ENCODE measurements at places on chromosomes 1 and 21. TPM values are rescaled to one million over a fixed set of nuclear protein-coding genes. Genes with fewer than 3 reads are reported as not detected.

The LCE1E gene
- not detected for total RNA-seq

The LCE3A gene
- total RNA-seq, result not detected

The SLC25A33 gene
- total RNA-seq, result 3.9 TPM

The GBP6 gene
- total RNA-seq, result 0.68 TPM

The MSH4 gene
- total RNA-seq, result 0.65 TPM

The PRSS38 gene
- not detected for total RNA-seq

The BRINP3 gene
- total RNA-seq, result 2.1 TPM

The COL8A2 gene
- total RNA-seq, result 24.4 TPM

The SUSD4 gene
- 3.7 TPM for total RNA-seq

The CGN gene
- total RNA-seq, result 52.9 TPM

The UBE2J2 gene
- total RNA-seq, result 49.9 TPM

The OR6K3 gene
- 2.2 TPM for total RNA-seq

The ADAMTSL4 gene
- 164 TPM for total RNA-seq

The TRIM63 gene
- 0.53 TPM for total RNA-seq

The SLC30A2 gene
- not detected for total RNA-seq

The CXADR gene
- 26.6 TPM for total RNA-seq

The EPHX1 gene
- 233 TPM for total RNA-seq

DNA sequence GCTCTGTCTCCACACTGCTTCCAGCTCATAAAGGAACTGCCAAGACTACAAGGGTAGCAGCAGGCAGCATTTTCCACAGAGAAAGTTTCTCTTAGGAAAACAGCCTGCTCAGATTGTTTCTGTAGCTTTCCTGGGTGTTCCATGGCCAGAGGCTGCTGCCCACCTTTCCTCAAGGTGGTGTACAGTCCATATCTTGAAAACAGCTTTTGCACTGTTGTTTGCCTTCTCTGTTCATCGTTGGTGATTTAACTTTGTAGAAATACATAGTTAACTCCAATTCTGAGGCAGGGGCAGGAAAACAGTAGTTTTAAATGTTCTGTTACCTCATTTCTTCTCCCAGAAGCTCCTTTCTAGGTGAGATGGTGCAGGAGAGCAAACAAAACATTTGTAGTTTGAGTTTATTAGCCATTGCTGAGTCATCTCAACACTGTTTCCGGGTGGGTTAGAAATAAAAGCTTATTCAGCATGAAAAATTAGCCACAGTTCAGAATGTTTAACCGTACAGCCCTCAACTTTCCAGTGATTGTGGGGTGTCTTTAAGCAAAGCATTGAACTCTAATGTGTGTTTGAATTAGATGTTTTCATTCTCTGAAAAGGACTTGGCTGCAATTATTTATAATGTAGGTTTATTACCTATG lies 41.7 kb downstream of the DIP2A start:
- DNase-seq, result no peak

DNA sequence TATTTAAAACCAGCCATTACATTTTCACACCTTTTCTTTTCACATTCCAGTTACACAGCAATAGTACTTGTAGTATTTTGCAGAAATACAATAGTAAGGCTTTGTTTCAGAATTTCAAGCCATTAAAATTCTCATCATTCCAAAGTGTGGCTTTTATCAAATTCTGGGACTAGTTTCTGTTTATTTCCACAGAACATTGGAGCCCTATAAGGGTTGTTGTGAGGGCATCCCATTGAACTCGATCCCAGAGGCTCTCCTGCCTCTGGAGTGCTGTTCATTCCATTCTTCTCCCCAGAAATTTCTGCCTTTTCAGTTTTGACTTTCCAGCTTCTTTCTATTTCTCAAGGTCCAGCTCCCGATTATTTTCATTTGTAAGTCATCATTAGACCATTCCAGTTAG lies 645.5 kb downstream of the ADGRL2 start:
- DNase-seq, result no peak

DNA sequence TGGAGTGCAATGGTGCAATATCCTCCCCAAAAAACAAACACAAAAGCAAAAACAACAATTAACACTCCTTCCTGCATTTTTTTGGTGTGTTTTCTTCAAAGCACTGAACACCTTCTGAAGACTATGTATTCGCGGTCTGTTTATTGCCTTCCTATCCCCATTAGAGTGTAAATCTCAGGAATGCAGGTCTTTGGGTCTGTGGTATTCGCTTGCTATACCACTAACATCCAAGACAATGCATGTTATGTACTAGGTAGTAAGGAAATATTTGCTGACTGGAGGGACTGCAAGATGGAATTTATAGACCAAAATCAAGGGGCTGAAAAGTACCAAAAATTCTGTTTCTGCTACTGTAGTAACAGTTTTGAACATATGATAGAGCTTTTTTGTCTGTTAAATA lies 299.4 kb downstream of the RYR2 start:
- no peak for DNase-seq

DNA sequence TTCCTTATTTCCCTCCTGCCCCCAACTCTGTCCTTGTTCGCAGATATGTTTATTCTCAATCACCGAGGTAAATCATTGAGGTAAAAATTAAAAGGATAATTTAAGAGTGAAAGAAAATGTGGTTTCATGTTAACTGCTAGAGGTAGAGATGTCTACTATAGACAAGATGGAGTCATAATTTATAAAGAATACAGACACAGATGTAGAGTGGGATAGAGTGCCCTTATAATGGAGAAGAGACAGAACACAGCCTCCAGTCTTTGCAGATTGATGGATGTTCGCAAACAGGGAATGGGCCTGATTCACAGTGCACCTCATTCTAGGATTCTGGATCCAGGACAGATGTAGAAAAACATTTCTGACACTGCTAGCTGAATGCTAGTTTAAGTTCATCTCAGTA lies 139.1 kb upstream of the SERTAD4 start:
- DNase-seq, result no peak

- peak; percentile 61 for DNase-seq
These were observed 162.3 kb upstream of the ARHGEF16 start for GRCh38 chr1:3292051-3292722.

GRCh38 chr1:108708691-108709660 lies 3.7 kb upstream of the FNDC7 start:
- peak; percentile 52 for DNase-seq

DNA sequence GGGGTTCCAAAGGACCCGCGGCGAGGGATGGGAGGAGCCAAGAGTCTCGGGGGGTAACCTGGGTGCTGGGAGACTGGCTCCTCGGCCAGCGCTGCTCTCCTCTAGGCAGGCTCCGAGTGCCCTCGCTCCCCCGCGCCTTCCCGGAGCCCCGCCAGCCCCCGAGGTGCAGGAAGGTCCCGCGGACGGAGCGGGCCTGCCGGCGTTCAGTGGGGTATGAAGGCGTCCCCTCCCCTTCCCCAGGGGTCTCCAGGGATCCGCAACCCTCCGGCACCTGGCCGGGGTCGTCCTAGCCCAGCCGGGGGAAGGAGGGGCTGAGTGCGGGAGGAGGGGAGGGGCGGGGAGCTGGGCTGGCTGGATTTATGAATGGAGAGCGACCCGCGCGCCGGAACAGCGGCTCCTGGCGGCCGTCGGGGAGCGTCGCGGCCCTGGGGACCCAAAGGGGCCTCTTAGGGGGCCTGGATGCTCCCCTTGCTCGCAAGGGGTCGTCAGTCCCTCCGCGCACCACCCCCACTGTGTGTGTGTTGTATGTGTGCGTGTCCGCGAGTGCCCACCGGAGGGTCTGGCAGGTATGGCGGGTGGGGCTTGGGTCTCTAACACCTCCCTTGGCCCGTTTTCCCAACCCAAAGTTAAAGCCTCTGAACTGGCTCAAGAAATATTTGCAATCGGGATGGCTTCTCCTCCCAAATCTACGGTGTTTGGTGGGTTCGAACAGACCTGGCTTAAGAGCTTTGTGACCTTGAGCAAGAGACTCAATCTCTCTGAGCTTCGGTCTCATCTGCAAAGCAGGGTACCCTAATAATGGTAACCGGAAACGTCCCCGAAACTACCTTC lies 642 bp downstream of the HCRTR1 start:
- DNase-seq, result peak; percentile 64

GRCh38 chr21:46557469-46557868 lies 47.4 kb downstream of the S100B start:
- DNase-seq, result peak; percentile 29

GRCh38 chr1:229111703-229112319 lies 159.1 kb upstream of the RAB4A start:
- no peak for DNase-seq

DNA sequence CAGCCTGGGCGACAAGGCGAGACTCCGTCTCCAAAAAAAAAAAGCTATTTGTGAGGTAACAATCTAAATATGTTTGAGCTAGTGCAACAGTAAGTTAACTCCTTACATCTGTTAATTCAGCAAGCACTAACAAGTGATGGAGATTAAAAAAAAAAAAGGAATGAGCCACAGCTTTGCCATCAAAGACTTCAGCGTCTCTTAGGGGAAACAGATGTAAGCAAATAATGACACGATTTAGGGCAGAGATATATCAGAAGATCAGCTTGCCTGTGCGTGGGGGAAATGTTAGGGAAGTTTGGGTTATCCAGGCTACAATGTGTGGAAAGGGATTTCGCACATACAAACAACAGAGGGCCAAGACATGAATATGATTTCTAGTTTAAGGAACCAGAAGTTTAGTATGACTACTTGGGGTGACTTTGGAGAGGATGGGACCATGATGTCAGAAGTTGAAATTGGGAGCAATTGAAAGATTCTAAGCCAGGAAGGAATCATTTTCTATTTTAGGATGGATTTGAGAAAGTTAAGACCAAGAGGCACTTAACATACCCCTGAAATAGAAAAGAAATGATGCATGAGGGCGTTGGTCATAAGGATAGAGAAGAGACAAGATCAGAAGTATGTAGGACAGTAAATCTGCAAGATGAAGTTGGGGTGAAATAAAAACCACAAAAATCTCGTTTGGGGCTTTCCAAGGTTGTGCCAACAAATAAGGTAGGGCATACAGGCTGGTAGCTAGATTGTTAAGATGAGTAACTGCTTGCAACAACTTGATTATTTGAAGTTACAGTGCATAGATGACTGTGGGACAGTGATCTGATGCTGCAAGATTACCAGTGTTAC lies 2.4 kb upstream of the BRWD1 start:
- DNase-seq, result no peak

DNA sequence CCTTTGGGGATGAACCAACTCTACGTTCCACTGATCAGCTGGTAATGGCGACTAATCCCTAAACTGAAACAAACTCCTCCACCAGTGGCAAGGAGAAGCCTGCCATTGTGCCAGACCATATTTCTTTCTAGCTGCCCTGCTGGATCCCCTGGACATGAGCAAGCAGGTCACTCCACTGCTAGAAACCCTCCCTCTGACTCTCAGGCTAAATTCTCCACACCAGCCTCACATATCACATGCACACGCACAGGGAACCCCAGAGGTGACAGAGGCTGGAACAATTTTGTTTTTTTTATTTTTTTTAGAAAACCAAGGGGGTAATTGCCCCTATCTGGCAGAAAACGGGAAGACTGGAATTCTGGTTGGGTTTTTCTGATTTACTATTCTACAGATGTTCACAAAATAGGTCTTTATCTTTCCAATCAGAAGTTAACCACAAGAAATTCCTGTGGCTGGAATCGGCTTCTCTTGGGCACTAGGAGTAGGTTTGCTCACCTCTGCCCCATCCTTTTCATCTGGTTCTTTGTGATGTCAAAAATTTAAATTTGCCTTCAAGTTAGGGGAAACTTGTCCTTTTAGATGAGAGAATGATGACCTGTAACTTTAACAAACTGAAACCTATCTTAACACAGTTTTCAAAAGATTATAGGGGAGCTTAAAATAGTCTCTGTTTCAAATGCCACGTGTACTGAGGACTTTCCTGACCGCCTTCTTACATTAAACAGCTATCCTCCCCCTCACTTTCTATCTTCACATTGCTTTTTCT lies 258.1 kb downstream of the SDCCAG8 start:
- no peak for DNase-seq

GRCh38 chr1:34166191-34166624 lies 1.2 kb upstream of the CSMD2 start:
- no peak for DNase-seq

DNA sequence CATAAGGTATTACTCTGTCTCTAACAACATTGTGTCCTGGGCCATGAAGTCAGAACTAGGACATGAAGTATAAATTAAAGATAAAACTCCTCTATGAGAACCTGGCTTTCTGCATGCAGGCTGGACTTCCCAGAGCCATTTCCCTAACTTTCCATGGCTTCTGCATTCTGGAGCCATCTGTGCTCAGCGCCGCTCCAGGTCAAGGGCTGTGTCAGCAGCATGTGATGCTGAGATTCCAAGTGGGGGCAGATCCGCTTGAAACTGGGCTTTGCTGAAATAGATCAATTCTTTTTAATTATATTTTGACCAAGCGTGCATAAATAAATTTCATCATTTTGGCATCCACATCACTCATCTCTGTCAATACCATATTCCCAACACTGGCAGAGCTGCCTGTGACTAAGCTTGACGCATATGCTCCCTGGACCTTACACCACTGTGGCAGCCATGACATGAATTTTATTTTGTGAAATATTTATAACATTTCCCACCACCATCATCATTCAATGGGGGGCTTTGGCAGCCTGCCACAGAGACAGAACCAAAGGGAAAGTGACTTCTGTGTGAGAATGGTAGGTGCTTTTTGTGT lies 110.4 kb upstream of the KCNK1 start:
- no peak for DNase-seq

DNA sequence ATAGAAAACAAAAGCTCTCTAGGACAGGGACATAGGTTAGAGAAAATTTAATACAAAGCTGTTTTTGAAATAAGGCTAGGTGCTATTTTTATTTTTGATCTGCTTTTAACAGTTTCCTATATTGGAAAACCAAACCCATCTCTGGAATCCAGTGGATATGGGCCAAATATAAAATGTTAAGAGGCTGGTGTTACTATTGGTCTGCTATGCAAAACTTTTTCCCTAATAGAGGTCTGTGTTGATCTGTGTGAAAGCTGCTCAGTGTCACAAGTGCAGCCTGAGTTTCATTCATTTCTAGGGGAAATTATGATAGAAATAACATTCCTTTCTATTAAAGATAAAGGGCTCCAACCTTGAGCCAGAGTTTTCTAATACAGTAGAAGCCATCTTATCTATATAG lies 116.4 kb downstream of the OLFML2B start:
- DNase-seq, result no peak

DNA sequence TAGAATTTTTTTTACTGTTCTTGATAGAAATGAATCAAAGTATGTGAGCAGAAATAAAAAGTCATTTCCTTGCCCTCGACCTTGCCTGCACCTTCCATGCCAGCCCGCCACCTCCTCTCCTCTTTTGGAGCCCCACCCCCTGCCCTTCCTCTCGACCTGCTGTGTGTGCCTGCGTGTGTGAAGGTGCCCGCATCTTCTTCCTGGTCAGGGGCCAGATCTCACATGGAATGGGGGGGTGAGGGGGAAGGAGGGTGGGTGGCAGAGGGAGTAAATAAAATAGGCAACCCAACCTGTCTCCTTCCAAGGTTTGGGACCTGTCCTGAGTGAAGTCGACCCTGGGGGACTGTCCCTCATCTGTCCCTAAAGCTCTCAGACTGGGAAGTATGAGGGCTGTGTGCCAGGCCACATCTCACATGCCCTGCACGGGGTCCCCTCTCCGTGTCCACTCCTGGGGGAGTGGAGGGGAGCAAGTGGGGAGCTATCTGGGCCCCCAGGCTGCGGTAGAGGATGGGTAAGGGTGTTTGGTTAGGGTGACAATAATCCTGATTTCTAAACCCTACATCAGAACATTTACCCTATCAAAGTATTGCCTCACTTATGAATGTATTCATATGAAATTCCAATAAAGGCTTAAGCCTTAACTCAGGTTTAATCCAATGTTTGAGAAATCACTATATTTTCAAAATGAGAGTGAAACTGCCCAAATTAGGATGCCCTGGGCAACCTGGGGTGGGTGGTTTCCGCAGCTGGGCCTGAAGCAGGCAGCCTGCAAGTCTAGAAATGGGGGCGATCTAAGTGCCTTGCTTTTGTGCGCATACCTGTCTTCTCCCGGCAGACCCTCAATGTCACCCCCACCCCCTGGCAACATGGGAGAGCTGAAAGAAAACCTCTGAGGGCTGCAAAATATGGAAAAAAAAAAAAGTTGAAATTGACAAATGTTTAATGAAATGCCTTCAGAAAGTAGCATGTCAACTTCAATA lies 15.4 kb downstream of the AMPD2 start:
- DNase-seq, result no peak

Measured in lower lobe of right lung (tissue), 2 donors.